Hematopoietic multipotent progenitor cell treated with erythropoietin and hydrocortisone succinate and interleukin-3 and kit ligand, for 4 days (in vitro differentiated cells): ENCODE measurements at places on chromosomes 5 and 9.

DNA sequence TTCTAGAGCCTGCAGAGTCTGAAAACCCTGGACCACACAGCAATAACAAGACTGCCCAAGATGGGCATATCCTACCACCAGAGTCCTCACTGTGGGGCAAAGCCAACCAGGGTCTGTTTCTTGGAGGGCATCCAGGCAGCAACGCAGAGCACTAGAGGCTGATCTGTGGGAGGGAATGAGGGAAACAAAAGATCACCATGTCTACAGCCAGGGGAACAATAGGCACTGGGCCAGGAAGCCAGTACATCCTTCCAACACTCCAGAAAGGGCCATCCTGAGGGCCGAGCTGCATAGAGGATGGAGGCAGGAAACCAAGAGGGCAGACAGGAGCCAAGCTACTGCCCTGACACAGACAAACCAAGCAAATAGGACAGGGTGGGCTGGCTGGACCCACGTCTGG, 416.1 kb upstream of the IRX4 start:
- DNase-seq: no peak

DNA sequence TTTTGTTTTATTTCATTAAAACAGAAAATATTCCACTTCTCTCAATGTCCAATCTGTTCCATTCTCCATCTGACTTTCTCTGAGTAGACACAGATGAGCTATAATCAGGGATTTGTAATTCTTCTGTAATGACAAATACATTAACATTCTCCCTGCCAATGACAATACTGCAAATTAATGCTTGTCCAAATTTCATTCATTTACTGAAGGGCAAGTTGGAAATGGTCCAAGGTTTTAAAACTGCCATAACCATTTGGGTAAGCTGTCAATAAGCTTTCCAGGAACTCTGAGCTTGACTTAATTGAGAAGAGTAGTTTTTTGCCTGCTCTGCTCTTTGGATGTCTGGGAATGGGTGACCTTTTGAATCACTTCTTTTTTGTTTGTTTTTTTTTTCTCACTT, 253.5 kb downstream of the DMRTA1 start:
- DNase-seq: no peak

DNA sequence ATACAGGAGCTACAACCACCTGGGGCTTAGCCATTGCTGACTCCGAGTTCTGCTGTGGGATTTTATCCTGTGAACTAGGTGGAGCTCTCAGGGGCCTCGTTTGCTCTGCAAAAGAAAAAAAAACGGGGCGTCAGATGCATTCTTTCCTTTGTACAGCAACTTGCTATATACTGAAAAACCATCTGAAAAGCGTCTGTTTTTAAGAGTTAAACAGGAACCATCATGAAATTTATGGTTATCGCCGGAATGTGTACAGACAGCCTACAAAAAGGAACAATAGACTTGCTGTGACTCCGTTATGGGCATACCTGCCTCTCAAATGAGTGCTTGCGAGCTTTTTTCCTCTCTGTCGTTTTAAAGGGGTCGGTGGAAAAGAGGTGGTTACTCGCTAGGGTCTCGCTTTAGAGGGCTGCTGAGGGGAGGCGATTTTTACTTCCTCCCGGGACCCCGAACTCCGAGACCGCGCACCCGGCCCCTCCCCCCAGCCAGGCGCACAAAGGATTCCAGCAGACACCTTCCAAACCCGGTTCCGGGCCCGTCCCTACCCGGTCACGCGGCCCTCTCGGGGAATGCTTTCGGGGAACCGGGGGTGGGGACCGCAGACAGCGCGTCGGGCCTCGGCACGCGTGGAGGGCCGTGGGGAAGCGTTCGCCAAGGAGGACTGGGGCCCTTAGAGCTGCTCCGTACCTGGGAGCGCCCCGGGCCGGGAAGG, 826 bp downstream of the PAIP1 start:
- peak; percentile 75 for DNase-seq

DNA sequence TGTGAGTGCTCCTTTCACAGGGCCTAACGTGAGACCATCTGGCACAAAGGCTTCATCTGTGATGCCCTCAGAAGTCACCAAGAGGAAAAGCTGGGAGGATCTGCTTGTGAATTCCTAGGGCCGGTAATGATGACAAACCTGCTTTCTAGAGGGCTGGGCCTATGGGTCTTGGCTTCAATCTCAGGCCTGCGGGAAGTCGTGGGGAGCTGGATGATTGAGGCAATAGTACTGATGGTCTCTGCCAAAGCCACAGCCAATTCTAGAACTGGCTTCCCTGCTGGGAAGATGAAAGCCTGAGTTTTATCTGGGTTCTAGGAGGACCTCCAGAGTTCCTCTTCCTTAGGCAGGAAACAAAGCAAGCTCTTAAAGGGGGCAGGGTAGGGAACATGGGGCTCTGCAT, 102.7 kb downstream of the TMEM215 start:
- no peak for DNase-seq

- DNase-seq: no peak
Measured at GRCh38 chr5:10268100-10268499, 18.0 kb downstream of the CCT5 start.

DNA sequence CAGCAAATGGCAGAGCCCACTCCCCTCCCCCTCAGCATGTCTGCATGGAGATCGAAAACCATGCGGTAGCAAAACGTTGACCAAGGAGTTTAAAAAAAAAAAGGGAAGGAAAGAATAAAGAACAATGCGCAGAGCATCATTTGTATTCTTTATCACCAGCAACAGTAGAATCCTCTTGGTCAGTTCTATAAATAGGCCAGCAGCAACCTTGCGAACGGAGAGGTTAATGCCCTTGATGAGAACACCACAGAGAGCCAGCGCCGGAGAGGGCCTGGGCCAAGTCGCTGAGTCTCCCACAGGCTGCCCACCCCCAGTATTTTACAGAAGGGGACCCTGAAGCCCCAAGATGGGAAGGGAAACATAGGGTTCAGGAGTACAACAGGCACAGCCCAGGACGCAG, 22.7 kb downstream of the WHRN start:
- peak; percentile 45 for DNase-seq

GRCh38 chr9:107852891-107853290, 363.3 kb upstream of the KLF4 start:
- DNase-seq: no peak

- DNase-seq: peak; percentile 85
Measured at GRCh38 chr9:15142878-15143534, 164.0 kb downstream of the TTC39B start.

DNA sequence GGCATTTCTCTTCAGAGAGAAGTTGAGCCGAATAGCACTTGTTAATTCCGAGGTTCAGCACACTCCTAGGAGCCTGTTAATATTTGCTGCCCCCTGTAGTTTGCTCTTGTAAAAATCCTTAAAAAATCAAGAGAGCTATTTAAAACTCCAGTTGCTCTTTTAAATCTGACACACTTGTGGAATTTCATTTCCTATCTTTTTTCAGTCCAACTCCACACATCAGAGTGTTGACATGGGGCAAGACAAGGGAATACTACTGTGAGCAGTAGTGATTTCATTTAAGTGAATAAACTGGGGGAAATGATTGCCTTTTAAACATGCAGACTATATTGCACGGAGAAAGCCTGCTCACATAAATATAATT, 1096.3 kb upstream of the DMAC1 start:
- peak; percentile 74 for DNase-seq

- DNase-seq: peak; percentile 46
Measured at GRCh38 chr9:134689321-134690181, 47.9 kb downstream of the COL5A1 start.

GRCh38 chr9:133576031-133576874, 32.9 kb downstream of the FAM163B start:
- DNase-seq: no peak

DNA sequence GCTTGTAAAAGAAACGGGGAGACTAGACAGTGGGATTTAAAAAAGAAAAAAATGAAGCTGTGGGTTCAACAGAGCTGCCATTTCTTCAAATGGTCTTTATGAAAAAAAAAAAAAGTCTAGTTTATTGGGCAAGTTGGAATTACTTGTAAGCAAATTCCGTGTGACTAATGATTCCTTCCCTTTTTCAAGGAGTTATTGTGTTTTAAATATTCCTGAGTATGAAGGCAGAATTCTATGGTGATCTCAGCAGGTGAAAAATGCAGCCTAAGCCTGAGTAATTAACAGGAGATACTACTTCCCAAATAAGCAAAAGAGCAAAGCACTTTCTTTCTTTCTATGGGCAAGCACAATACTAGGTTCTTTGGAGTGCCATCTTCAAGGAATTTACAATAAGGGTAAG, 481.9 kb downstream of the ZNF608 start:
- DNase-seq: no peak

DNA sequence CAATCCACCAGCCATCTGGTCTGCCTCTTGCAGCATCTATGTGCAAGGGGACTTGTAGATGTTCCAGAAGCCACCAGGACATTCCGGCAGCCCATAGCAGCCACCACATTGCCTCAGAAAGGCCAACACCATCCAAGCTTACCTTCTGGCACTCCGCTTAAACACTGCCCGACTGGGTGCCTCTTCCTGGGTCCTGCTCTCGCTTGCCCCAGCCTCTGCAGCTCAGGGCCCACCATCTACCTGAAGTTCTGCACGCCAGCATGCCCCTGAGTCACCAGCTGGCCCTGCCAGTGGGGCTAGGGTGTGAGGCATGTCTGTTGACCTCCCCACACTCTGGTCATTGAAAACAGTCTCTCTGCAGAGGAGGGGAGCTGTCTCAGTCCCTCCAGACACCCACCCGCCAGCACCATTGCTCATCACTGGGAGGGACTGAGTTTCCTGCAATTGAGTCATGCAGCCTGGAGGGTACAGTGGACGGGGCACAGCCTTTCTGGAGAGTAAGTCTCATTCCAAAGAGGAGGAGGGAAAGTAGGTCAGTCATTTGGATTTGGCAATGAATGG, 16.9 kb upstream of the COL5A1 start:
- no peak for DNase-seq

- no peak for DNase-seq
Measured at GRCh38 chr5:58717303-58718007, 134.6 kb downstream of the RAB3C start.

- no peak for DNase-seq
Measured at GRCh38 chr9:71676460-71676859, 91.9 kb downstream of the CEMIP2 start.

DNA sequence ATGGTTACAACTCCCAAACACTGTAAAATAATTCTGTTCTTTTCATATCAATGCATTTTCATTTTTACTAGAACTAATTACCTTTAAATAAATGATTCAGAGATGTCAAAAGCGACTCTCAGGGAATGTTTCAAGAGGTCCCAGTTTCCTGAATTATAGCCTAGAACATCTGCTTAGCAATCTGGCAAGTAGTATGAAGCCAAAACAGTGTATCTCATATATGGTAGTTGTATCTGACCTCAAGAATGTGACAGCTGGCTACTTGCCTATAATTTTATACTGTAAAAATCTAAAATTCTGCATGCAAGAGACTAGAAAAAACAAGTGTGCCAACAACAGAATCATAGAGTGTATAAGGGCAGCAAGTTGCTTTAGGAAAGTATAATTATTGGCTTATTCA, 187.7 kb upstream of the POU5F2 start:
- DNase-seq: no peak

- peak; percentile 13 for DNase-seq
Measured at GRCh38 chr9:1606253-1606652, 408.9 kb upstream of the SMARCA2 start.

- DNase-seq: no peak
Measured at GRCh38 chr5:127785098-127785927, 82.1 kb downstream of the CCDC192 start.

GRCh38 chr9:30597608-30598007, 1786.8 kb upstream of the ACO1 start:
- DNase-seq: no peak

GRCh38 chr9:21047281-21047691, 15.8 kb upstream of the HACD4 start:
- DNase-seq: peak; percentile 96

GRCh38 chr5:141363952-141364660, at the start of gene PCDHGA5:
Gene PCDHGA5, plus strand, starts transcription at chr5:141364162. Its CDS starts 169 bp downstream, at chr5:141364331.
- no peak for DNase-seq

GRCh38 chr5:141814064-141814964, 63.9 kb downstream of the PCDH1 start:
- DNase-seq: peak; percentile 46

- DNase-seq: no peak
Measured at GRCh38 chr9:84947412-84947972, 278.0 kb downstream of the NTRK2 start.

DNA sequence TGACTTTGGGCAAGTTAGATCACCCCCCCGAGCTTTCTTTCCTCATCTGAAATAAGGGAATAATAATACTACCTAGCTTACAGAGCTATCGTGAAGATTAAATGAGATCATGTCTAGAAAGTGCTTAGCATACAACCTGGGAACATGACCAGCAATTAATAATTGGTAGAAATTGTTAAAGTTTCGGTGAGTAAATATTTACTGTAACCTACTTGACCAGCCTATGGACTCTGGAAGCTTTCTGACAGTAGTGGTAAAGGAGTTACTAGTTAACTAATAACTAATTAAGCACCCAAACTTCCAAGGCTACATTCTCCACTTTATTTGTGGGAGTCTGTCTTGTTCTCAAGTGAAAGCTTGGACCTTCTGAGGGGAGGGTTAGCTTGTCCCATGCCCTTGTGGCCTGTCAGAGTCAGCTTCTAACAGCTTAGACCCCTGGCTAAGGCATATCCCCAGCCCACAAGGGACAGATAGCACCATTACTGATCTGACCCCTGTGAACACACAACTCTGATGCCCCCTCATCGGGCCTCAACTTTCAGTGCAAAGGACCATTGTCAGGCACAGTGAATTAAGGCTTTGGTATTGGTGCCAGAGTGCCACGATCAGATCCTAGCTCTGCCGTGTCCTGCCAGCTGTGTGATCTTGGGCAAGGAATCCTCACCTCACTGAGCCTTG, 58.7 kb upstream of the SAP30L start:
- DNase-seq: no peak

- no peak for DNase-seq
Measured at GRCh38 chr5:13783726-13784125, 160.8 kb downstream of the DNAH5 start.

DNA sequence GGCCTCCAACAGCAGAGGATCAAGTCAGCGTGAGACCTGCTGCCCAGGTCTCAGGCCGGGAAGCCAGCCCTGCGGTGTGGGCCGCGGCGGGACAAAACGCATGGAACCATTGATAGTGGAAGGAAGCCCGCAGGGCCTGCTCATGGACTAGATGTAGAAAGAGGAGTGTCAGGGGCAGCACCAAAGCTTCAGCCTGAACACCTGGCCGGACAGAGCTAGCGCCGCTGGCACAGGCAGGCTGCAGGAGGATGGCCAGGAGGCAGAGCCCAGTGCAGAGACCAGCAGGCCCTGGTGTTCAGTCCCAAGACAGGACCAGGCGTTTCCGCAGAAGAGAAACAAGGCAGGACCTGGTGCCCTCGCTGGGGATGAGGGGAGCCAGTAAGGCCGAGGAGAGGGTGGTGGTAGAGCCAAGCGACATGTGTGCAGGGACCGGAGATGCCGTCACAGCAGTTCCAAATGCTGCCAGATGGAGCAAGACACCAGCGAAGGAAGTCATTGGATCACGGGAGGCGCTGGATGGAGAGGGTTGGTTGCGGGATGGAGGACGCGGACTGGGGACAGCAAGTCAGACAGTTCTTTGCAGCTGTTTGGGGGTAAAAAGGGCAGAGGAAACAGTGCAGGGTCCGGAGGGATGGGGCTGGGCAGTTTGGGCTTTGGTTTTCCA, 42.1 kb upstream of the OLFM1 start:
- DNase-seq: no peak

- no peak for DNase-seq
Measured at GRCh38 chr5:138349852-138350562, 2.5 kb upstream of the KDM3B start.

- peak; percentile 32 for DNase-seq
Measured at GRCh38 chr9:92486371-92486770, 4.1 kb upstream of the ASPN start.
